ENCODE measurements at places on chromosomes 1 and 21.
A peak's percentile ranks its signal among the peaks of the same experiment; 100 is the strongest.

DNA sequence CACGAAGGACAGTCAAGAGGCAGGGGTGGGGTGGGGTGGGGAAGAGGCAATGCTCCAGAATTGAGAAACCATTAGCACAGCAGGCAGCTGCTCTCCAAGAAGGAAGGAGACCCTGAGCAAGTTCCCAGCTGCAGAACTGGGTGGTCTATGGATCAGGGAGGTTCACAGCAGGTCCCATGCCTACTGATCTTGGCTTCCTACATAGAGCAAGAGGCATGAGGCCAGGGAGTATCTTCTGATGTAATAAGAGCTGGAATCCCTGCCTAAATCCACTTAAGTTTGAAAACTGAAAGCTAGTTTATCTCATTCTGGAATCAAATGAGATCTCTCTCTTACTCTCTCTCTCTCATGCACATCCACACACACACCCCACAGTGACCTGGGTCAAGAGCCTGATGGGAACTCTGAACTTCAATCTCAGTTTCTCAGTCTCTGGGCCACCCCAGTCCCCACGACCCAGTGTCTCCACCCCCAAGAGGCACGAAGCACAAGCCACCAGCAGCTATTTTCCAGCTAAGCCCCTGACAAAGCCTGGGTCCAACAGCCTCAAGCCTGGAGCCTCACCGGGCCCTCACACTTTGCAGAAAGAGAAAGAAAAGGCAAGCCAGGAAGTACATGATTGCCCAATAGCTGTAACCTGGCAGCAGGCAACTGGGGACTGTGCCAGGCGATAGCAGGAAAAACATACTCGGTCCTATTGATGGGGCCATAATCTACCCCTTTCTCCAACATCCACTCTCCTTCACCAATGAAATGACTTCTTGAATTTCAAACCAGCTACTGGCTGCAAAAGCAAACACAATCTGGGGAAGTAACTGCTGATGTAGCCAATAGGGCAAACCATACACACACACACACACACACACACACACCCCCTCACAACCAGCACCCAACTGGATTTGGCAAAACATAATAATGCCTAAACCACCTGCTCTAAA is 2.2 kb downstream of the NUAK2 start:
- peak; percentile 46 for DNase-seq

- peak; percentile 57 for DNase-seq
Measured at GRCh38 chr1:214427871-214428277, 123.5 kb downstream of the PTPN14 start.

GRCh38 chr1:29460041-29460610 is 223.8 kb downstream of the PTPRU start:
- no peak for DNase-seq

GRCh38 chr1:181222972-181223505 is 134.5 kb downstream of the IER5 start:
- DNase-seq: no peak

GRCh38 chr1:15833069-15833679 is 14.3 kb upstream of the SPEN start:
- DNase-seq: no peak

GRCh38 chr21:34650861-34651431 is 17.8 kb upstream of the CLIC6 start:
- no peak for DNase-seq
